CD4-positive, alpha-beta T cell treated with Interleukin-21 for 1 hour (primary cell): ENCODE measurements at places on chromosomes 7 and 10.
A peak's percentile ranks its signal among the peaks of the same experiment; 100 is the strongest.

DNA sequence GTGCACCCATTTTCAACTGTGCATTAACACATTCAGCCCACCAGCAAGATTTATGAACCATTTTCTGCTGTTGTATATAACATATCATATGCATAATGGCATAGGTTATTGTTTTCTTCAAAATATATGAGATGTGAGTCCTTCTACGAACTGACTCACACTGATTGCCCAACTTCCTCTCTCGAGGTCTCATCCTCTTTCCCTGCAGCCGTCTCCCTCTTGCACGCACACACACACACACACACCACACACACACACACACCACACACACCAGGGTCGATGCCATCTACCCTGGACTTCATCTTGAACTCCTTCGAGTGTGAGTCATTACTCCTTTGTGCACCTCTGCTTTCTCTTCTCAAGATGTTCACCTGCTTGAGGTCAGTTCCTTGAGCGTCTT lies 36.7 kb downstream of the EGFR start:
- no peak for DNase-seq

DNA sequence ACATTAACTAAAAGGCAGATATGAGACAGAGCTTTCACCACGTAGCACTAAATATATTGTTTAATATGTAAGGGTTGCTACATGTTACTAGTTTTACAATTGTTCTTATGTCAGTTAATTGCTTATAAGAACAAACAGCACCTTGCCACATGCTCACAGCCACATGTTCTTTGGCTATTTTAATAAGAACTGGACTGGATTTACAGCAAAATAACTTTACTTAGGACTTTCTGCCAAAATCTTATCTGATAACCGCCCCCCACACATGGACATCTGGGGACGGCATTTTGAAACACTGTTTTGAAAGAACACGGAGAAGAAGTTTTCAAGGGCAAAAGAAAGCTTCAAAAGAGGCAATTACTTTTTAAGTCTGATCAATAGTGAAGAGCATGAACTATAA lies 45.3 kb downstream of the JAZF1 start:
- no peak for DNase-seq

DNA sequence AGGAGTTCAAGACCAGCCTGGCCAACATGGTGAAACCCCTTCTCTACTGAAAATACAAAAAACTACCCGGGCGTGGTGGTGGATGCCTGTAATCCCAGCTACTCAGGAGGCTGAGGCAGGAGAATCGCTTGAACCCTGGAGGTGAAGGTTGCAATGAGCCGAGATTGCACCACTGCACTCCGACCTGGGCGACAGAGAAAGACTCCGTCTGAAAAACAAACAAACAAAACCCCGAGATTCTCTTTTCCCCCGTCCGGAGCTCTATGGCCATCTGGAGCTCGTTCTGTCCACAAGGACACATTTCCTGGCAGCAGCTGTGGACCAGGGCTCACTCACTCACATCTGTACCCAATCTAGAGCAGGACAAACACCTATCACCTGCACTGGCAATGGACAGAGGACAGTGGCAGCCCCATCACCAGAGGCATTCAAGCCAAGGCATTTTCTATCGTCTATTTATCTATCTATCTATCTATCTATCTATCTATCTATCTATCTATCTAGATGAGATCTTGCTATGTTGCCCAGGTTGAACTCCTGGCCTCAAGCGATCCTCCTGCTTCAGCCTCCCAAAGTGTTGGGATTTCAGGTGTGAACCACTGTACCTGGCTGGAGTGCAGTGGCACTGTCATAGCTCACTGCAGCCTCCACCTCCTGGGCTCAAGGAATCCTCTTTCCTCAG lies 167.1 kb upstream of the TNRC18 start:
- DNase-seq = no peak

GRCh38 chr7:44977304-44977958 lies 1.4 kb downstream of the MYO1G start:
- peak; percentile 82 for DNase-seq

DNA sequence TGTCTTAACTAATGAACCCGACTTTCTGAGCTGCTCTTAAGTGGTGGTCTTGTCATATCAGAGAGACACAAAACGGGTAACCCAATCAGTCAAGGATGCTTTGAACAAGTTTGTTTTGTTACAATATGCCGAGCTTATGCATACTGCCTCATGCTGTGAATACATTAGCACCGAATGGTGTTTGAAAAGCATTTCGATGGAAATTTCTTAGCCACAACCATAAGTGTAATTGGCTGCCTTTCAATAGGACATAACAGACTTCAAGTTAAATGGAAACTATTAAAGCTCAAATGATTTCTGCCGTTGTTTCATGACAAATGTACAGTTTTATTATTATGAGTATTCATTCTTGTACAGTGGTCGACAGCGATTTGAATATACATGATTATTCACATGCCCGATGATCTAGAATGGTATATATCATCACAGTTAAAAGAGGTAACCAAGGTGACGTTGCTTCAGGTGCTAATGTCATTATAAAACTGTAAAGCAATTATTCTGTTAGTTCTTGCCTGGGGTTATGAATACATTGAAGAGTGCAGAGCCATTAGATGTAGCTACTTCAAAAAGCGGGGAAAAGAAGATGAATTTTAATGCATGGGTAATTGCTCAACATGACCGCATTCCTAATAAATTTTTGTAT lies 118.8 kb downstream of the EBF3 start:
- DNase-seq = no peak
